AG10803 (cell line): ENCODE measurements at places on chromosomes 7 and 10.

DNA sequence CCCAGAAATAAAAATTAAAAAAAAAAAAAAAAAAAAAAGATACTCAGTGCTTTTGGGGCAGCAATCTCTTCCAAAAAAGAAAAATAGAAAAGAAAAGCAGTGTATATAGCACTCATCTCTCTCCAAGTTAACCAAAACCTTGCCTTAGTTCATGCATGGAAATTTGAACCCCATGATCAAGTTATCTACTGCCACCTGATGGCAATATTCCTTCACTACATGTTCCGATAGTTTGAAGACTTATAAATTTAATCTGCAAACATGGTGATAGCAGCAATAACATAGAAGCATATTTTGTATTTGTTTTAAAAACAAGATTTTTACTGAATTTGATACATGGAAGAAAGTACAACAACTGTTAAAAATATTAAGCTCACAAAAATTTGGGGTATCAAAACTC lies 48.6 kb upstream of the SLIT1 start:
- DNase-seq = peak; percentile 59

DNA sequence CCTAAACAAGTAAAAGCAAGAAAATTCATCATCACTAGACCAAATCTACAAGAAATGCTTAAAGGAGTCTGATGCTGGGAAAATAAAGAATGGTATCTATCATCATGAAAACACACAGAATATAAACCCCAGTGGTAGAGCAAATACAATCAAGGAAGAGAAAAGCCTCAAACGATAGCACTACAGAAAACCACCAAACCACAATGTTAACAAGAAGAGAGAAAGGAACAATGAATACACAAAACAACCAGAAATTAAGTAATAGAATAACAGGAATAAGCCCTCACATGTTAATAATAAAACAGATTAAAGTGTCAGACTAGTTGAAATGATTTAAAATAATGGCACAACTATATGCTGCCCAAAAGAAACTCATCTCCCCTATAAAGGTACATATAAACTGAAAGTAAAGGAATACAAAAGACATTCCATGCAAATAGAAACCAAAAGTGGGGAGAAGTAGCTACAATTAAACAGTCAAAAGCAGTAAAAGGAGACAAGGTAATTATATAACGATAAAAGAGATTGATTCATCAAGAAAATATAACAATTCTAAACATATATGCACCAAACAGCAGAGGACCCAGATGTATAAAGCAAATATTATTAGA lies 77.3 kb downstream of the JMJD1C start:
- peak; percentile 12 for DNase-seq

DNA sequence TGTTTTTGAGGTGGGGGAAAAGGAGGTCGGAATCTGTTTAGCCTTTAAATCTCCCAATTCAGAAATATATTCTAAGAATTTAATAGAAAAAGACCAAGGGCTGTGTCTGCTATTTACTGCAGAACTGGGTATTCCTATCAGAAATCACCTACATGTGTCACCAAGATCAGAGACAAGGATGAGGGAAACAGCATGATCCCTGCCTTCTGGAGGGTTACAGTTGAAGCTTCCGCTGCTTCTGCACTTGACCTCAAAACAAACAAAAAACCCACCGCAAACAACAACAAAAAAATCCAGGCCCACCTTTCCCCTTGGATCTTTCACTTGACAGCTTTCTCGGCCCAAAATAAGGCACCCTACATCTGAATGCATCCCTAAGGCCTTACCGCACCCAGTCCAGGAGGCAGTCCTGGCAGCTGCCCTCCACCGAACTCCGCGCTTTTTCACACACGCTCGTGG lies 750 bp upstream of the CDK14 start:
- peak; percentile 16 for DNase-seq

GRCh38 chr10:92972066-92972870 lies 88.3 kb upstream of the CYP26C1 start:
- DNase-seq = peak; percentile 80
